ENCODE measurements at places on chromosomes 12 and 14.

DNA sequence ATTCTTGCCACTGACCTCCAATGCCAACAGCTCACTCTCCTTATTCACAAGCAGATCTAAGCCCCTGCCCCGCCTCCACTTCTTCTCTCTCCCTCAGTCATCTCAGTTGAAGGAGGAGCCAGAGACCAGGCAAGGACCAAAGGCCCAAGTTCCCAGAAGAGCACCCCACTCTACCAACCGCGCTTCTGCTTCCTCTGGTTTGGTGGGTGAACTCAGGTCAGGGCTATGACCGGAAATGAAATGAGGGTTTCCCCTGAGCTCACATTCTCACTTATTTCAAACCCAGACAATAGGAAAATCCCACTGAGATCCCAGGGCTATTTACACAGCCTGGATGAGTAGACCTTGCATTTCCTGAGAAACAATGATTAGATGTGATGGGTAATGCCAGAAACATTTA is 9.9 kb downstream of the DPF3 start:
- peak; percentile 67 for DNase-seq

GRCh38 chr12:75644472-75645072 is 133.2 kb upstream of the KRR1 start:
- no peak for DNase-seq

GRCh38 chr12:286531-287300 is 24.1 kb upstream of the SLC6A13 start:
- DNase-seq, result no peak

DNA sequence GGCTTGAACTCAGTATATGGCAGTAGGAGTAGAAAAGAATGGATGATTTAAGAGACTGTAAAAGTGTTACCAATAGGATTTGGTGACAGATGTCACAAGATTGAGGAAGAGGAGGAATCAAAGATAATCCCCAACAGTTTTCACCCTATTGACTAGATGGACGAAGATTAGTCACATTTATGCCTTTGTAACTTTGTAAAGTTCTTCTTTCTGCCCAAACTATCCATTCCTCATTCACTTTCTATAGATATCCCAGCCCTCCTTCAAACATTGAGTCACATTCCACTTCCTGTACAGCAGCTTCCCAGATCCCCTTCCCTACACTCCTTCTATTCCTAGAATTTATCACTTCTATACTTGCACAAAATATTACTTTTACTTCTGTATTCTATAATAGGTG is 207.9 kb downstream of the BTG1 start:
- no peak for DNase-seq

DNA sequence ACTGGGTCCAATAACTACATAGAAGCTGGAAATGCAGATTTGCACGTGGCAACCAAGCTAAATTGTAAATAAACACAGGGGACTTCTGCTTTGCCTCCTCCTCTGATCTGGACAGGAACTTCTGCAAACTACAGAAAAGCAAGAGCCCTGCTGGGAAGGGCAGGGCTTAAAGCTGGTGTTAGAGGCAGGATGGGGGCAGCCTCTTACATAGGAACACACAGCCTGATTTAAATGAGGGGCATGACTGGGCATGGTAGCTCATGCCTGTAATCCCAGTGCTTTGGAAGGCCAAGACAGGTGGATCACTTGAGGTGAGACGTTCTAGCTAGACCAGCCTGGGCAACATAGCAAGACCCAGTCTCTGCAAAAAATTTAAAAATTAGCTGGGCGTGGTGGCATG is 46.7 kb downstream of the ERH start:
- no peak for DNase-seq

- DNase-seq, result no peak
Measured at GRCh38 chr12:9933958-9934357, 1.8 kb upstream of the CLEC2A start.

DNA sequence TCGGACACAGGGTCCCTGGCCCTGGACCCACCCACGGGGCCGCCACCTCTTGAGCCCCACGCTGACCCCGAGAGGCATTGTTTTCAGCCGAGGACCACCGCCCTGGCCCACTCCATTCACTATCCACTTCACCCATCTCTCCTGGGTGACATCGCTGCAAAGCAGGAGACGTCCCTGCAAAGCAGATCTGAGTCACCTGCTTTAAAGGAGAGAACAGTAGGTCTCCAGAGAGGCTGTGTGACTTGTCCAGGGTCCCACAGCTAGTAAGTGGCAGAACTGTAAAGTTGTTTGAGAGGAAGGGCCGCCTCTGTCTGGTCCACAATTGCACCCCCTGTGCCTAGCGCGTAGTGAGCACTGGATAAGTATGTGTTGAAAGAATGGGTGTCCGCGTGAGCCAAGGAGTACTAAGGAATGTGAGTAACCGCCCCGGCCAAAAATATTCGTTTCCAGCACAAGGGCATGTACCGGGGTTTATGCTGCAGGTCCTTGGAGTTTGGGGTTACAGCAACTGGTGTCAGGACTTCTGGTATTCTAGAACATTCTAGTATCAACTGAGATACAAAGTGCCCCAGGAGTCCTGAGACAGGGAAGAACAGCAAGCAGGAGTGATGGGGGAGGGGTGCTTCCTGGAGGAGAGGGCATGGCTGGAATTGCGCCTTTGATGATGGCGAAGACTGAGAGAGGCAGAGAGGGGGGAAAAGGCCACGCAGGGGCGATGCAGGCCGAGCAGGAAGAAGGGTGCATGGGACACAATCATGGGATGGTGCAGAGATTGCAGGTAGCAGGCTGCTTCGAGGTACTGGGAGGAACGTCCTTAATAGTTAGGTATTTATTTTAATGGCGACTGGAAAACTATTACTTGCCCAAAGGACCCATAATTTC is 91.1 kb downstream of the SCARB1 start:
- no peak for DNase-seq

GRCh38 chr12:59068436-59068835 is 148.1 kb upstream of the LRIG3 start:
- DNase-seq, result no peak

- DNase-seq, result no peak
Measured at GRCh38 chr14:27190296-27190695, 592.5 kb upstream of the NOVA1 start.

DNA sequence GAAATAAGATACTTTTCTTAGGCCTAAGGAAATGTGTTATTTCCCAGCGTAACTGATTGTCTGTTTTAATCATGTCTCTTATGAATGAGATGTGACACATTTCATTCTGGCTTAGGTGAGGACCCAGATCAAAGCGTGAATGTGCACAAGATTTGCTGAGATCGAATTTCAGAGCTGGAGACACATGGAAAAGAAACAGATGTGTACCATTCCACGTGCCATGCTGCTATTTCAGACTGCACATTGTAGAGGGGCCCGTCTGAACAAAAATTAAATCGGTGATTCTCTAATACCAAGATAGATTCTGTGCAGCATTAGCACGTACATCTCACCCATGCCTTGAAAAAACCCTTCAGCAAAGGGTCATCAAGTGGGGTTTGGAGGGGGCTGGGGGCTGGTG is 290.4 kb downstream of the AACS start:
- no peak for DNase-seq

GRCh38 chr12:91384806-91385205 is 202.2 kb upstream of the DCN start:
- DNase-seq, result no peak

- no peak for DNase-seq
Measured at GRCh38 chr12:103085541-103085940, 128.1 kb downstream of the ASCL1 start.

- DNase-seq, result no peak
Measured at GRCh38 chr14:49538852-49539251, 47.3 kb downstream of the RPS29 start.

- DNase-seq, result no peak
Measured at GRCh38 chr12:53078425-53079225, 565 bp downstream of the SPRYD3 start.

- DNase-seq, result no peak
Measured at GRCh38 chr14:71475916-71476315, 456.3 kb upstream of the RGS6 start.

DNA sequence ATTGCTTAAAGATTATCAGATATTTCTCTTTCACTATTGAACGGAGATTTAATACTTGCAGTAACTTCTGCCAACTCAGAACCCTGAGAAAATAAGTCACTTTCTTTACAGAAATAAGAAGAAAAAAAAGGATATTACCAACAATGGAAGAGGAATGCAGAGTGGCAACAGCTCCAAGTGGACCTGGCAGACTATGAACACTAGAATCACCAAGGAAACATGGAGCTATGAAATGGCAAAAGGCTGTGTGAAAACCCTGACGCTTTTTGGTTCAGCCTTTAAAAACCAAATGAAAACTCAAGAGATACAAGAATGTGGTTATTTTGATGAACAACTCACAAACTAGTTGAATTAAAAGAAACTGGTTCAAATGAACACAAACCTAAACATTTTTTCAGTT is 17.7 kb downstream of the DTD2 start:
- DNase-seq, result no peak

DNA sequence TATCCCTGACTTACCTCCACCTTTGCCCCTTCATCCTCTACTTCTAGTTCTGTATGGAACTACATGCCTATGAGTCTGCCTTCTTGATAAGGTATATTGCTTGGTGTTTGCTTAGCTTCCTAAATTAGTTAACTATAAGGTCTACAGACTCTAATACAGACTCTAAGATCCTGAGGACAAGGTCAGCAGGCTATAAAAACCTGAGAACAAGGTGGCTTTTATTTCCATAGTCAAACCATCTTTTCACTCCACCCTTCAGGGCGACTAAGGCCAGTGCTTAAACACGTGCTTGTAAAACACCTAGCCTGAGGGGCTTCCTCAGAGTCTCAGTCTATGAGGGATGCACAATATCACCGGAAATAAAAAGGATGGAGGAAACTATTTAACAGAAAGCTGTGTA is 36.1 kb upstream of the COL2A1 start:
- DNase-seq, result no peak

DNA sequence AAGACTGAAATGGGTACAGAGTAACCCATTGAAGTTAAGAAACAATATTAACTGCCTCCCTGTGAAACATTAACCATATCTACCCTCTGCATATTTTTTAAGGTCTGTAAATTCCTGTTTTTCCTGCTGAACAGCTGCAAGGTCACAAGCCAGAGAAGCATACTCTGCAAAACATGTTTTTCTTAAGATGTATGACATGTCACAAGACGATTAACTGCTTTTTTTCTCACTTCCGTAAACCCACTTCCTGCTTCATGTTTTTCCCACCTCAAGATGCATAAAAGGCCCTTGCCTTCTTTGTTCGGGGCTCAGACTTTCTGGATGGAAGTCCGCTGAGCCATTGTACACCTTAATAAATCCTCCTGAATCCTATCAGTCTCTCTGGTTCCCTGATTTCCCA is 504.7 kb upstream of the MIS18BP1 start:
- DNase-seq, result no peak

DNA sequence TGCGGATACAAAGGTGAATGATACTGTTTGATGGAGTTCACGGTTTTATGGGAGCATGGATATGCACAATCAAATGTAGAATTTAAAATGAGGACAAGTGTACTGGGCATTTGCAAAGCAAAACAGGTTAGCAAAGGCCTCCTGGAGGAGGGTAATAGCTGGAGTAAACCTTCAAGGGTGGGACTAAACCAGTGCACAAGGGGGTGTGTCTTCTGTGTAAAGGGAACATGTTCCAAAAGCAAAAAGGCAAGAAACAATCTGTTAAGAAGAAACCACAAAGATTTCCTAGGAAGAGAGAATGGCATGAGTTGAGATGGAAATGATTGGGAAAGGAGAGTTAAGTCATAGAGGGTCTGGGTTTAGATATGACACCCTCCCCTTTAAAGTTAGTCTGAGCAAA is 109.2 kb upstream of the SLCO1C1 start:
- no peak for DNase-seq

DNA sequence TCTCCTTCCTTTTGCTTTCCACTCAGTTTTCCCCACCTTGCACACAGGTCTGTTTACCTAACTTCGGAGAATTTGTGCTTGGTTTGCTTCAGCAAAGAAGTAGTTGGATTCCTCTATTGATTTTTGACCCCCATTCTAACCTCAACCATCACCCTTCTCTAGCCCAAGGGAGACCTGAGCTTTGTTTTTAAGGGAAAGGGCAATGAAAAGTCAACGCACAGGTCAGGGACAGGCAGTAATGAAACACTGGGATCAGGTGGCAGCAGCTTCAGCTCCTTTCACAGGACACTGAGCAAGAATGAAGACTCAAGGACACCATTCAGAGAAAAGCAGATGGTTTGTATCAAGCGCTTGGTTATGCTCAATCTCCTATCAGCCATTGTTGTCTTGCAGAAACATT is 46.9 kb upstream of the KRR1 start:
- DNase-seq, result no peak

- DNase-seq, result no peak
Measured at GRCh38 chr12:32360956-32361355, 38.4 kb upstream of the FGD4 start.

- no peak for DNase-seq
Measured at GRCh38 chr14:63465347-63465746, 77.8 kb downstream of the PPP2R5E start.

GRCh38 chr14:51535443-51536044 is 116.2 kb upstream of the FRMD6 start:
- DNase-seq, result no peak

GRCh38 chr14:39739796-39740195 is 307.6 kb upstream of the FBXO33 start:
- DNase-seq, result no peak

- no peak for DNase-seq
Measured at GRCh38 chr12:76847260-76847659, 31.6 kb downstream of the CSRP2 start.

DNA sequence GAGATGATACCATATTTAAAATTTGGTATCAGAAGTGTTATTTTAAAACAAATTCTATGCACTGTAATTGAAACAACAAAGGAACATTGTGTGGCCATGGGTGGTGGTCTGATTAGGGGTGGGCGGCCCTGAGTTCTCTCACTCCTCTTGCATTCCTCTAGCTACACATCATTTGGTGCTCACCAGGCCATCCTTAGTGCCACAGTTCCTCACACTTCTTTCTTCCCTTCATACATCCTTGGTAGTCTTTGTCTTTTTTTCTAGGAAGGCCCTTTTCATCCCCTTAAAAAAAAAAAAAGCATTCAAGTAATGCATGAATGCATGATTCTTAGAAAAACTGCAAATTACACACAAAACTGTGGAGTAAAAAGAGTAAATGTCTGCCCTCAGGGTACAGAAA is 2.4 kb upstream of the MANSC4 start:
- no peak for DNase-seq

GRCh38 chr14:24706351-24706750 is 72.4 kb upstream of the GZMB start:
- DNase-seq, result no peak

Data from HTR-8/SVneo (cell line).